ENCODE measurements at places on chromosomes 4 and X. TPM values are rescaled to one million over a fixed set of nuclear protein-coding genes. Genes with fewer than 3 reads are reported as not detected.

HMX1 gene
- total RNA-seq: not detected

NEUROG2 gene
- not detected for total RNA-seq

DNA sequence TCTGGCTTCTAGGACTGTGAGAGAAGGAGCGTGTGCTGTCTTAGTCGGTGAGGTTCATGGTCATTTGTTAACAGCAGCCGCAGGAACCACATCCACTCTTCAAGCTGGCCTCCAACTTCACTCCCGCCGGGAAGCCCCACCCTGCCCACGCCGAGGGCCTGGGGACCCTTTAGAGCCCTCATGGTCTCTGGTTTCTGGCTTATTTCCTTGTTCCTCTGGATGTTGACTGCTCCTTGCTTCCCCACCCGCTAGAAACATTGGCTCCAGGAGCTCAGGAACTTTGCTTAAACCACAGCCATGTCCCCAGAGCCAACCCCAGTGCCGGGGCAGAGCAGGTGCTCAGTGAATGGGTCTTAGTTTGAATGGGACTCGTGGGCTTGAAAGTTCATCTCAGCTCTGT lies 40.8 kb downstream of the HTRA3 start:
- no peak for DNase-seq

GRCh38 chrX:18582910-18583493 lies 88.9 kb downstream of the RS1 start:
- no peak for DNase-seq

DNA sequence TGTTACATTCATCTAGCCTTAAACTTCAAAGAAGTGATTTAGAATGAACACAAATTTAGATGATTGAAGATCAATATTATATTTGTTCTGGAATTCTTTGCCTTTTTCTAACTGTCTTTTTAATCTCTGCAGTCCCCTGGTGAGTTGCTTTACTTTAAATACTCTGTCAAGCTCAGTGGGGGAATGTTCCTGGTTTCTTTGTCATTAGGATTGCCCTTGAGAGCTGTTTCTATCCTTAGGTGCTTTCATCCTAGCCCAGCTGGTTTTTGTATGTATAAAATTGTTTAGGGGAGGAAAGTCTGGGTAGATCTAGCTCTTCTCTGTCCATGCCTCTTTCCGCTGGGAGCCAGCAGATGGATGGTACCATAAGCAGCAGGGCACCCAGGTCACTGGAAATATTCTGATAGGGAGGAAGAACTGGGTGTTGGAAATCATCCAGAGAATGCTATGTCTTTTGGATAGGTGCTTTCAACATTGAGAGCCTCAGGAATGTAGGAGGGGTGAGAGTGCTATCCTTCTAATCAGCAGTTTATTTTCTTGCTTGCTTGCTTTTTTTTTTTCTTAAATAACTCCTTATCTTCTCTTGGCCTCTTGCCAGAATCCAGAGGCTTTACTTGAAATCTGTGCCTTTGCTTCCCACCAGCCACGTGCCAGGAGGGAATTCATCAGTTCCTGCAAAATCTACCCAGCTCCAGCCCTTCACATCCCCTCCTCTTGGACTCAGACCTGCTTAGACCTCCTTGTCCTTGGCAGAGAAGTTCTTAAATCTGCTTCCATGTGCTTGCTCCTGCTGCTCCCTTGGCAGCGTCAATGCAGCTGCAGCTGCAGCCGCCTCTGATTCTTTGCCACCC lies 215.3 kb upstream of the ANXA3 start:
- no peak for DNase-seq

OCIAD2 gene
- total RNA-seq: 12.6 TPM

CDX4 gene
- total RNA-seq: 0.15 TPM

GRIA3 gene
- not detected for total RNA-seq

DNA sequence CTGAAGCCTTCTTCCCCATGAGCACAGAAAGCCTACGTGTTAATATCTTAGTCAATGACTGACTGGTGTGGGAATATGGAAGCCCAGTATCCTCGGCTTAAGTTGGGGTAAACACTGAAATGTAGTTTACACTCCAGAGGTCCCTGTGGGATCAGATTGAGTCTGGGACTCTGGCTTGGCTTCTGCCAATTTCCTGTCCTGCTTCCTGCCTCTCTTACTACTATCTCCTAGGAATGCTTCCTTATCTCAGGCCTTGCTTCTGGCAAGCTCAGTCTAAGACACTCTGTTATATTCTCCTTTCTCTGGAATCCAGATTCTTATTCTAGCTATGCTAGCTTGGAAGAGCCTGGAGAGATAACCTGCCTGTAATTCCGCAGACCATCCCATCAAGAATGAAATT lies 174.0 kb upstream of the LDB2 start:
- no peak for DNase-seq

- no peak for DNase-seq
Measured at GRCh38 chr4:25146076-25146475, 14.2 kb downstream of the SEPSECS start.

CD99 gene
- 168 TPM for total RNA-seq

DNA sequence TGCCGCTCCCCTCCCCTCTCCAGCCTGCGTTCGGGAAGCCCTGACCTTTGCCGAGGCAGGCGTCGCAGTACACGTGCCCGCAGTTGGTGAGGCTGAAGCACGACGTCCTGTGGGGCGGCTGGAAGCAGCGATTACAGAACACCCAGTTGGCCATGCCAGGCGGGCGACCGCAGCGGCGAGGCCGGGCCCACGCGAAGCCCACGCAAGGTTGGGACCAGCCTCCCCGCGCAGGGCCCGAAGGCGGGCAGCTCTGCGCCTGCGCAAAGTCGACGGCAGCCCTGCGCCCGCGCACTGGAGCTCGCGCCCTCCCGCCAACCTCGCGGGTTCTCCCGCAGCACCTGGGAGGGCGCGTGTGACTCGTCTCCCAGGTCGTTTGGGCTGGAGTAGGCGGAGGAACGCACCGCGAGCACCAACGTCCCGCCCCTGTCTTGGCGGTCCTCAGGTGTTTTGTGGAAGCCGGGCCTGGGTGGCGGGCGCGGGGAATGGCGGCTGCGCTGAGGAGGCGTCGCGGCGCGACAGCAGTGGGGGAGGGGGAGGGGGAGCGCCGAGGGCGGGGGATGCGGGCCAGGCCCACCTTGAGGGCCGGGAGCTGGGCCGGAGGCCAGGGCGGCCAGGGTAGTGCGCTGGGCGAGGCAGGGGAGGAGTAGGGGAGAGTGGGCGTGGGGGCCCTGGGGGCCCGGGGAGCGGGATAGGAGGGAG lies at the start of gene RNF212:
RNF212 (minus strand) TSS at position 254 of the 699 bp plus-strand sequence; CDS start at position 154, 100 bp downstream.
- DNase-seq: peak; percentile 82

IGSF1 gene
- total RNA-seq: not detected

GRCh38 chrX:54492340-54492739 lies 3.7 kb downstream of the FGD1 start:
- DNase-seq: no peak

Measured in lower leg skin (tissue), 4 donors.